ENCODE measurements at places on chromosomes 7 and 10. TPM values are rescaled to one million over a fixed set of nuclear protein-coding genes. Genes with fewer than 3 reads are reported as not detected.
A peak's percentile ranks its signal among the peaks of the same experiment; 100 is the strongest.

LLCFC1 gene
- polyA plus RNA-seq = 0.30 TPM

- no peak for DNase-seq
These were observed 270.3 kb upstream of the AOAH start for GRCh38 chr7:36994456-36995112.

DNA sequence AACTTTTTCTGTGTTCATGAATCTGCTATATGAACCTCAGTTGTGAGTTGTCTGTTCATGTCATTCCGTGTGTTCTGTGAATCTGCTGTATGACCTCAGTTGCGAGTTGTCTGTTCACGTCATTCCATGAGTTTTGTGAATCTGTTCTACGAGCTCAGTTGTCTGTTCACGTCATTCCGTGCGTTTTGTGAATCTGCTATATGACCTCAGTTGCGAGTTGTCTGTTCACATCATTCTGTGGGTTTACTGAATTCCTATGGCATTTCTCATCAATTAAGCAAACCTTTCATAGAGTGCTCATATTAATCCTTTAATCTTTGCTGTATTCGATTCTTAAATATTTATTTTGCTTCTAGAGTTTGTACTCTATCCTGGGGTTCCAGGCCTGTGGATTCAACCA is 150.6 kb downstream of the DIP2C start:
- DNase-seq = no peak

PSD gene
- polyA plus RNA-seq = 6.4 TPM

DNA sequence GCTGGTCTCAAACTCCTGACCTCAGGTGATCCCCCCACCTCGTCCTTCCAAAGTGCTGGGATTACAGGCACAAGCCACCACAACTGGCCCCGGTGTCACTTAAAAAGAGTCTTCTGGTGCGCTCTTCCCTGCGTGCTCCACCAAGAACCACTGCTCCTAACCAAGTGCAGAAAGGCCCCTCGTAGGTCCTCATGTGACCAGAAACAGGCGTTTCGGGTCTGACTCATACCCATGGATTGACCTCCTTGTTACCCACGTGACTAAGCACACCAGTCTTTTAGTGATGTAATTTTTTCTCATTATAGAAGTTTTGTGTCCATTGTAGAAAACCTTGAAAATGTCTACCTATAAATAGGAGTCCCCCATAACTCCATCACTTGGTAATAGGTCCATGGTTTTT is 13.9 kb downstream of the FKBP6 start:
- DNase-seq = no peak

DNA sequence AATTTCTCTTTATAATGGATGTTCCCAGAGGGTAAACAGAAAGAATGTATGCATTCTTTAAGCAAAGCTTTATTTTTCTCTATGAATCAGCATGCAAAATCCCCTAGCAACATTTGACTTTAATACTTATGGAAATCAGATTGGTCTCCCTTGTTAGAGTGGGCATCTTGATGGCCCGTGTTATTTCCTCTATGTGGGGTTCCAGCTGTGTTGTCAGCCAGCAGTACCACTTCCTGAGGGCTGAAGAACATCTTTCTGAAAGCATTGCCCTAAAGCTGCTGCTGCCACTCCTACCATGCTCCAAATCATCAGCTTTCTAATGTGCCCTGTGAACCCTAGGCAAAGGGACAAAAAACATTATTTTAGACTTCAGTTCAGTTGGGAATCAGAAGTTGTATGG is 70.4 kb upstream of the HECTD2 start:
- peak; percentile 34 for DNase-seq

PNLIPRP2 gene
- polyA plus RNA-seq = 0.43 TPM

LOXL4 gene
- polyA plus RNA-seq = 9.5 TPM

PIP gene
- not detected for polyA plus RNA-seq

DNA sequence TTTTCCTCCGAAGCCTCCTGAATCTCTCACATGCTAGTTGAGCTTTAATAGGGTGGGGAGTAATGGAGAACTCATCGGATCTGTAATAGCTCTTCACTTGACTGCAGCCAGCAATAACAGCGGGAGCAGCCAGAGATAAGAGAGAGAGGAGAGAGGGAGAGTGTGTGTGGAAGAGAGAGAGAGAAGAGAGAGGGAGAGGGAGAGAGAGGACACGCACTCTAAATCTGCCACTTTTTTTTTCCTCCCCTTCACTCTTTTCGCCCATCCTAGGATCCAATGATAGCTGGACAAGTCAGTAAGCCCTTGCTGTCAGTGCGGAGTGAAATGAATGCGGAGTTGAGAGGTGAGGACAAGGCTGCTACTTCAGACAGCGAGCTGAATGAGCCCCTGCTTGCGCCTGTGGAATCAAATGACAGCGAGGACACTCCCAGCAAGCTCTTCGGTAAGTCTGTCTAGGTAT is 107.9 kb downstream of the POU6F2 start:
- DNase-seq = peak; percentile 36

SUPV3L1 gene
- 30.2 TPM for polyA plus RNA-seq

EN2 gene
- 0.91 TPM for polyA plus RNA-seq

DNA sequence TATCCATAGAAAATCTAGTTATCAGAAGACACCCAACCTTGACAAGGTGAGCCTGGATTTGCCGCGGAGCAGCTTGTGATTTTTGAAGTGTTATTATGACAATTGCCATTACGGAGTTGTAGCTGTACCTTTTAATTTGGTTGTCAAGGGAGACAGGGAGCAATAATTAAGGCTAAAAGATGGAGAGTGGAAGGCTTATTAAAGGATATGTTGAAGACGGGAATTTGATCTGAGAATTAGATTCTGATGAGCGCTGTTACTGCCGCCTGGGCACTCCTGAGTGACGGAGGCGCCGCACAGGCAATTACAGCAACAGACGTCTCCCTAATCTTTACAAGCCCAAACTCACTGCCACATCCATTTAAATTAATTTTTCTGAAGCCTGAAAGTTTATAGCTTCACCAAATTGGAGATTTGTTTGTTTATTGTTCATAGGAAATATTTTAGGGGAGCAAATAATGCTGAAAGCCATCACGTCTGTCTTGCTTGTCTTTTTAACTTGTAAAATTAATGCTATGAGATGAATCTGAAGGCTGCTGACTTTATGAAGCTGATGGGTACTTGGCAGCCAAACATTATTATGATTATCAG is 475.0 kb upstream of the ADARB2 start:
- no peak for DNase-seq

- no peak for DNase-seq
These were observed 143.0 kb downstream of the BUB3 start for GRCh38 chr10:123297175-123297574.

DNA sequence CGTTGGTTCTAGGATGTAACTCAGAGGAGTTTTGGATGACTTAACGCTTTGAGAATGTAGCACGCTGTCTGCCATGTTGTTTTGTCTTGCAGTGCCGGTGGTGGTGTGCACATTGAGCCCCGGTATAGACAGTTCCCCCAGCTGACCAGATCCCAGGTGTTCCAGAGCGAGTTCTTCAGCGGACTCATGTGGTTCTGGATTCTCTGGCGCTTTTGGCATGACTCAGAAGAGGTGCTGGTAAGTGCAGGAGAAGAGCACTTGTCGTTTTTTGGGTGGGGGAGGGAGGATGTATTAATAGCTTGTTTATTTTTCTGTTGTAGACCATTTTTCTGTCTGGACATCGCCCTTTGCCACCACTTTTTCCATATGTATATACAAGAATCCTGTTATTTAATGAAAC is 6.3 kb downstream of the NDUFB2 start:
- DNase-seq = no peak

NPY4R gene
- polyA plus RNA-seq = 0.07 TPM

DNA sequence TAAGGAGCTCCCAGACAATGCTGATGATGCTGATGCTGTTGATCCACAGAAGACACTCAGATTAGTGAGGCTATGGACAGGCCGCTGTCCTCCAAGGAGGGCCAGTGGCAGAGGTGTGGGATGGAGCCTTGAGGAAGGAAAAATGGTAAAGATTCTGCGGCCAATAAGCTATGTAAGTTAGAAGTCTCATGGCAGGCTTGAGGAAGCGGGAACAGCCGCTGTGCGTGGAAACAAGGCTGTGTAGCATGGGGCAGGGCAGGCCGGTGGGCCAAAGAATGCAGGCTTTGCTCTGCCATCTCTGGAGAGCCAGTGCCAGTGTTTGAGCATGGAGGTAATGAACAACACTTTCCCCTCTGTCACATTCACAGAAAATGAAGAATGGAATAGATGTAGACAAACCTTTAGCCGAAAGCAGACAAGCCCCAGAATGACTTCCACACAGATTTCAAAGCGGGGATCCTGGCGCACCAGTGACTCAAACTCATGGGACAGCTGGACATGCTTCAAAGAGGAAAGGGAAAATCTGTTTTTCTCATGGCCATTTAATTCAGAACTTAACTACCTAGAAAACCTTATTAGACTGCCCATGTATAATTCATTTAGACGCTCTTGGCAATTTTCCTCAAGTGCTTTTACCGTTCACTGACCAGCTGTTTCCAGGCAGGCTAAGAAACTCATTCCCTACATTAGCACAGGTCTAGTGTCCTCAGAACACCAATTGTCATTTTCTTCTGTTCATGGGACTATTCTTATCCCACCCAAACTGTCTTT is 16.9 kb upstream of the FIGNL1 start:
- peak; percentile 50 for DNase-seq

SLC26A5 gene
- polyA plus RNA-seq = 0.17 TPM

- DNase-seq = no peak
These were observed 313.2 kb downstream of the AHR start for GRCh38 chr7:17611611-17612010.

All from muscle of leg (tissue), 16 donors.